ENCODE measurements at places on chromosomes 6 and 20. TPM values are rescaled to one million over a fixed set of nuclear protein-coding genes. Genes with fewer than 3 reads are reported as not detected.
A peak's percentile ranks its signal among the peaks of the same experiment; 100 is the strongest.

Gene HLA-F
- 71.2 TPM for total RNA-seq

DNA sequence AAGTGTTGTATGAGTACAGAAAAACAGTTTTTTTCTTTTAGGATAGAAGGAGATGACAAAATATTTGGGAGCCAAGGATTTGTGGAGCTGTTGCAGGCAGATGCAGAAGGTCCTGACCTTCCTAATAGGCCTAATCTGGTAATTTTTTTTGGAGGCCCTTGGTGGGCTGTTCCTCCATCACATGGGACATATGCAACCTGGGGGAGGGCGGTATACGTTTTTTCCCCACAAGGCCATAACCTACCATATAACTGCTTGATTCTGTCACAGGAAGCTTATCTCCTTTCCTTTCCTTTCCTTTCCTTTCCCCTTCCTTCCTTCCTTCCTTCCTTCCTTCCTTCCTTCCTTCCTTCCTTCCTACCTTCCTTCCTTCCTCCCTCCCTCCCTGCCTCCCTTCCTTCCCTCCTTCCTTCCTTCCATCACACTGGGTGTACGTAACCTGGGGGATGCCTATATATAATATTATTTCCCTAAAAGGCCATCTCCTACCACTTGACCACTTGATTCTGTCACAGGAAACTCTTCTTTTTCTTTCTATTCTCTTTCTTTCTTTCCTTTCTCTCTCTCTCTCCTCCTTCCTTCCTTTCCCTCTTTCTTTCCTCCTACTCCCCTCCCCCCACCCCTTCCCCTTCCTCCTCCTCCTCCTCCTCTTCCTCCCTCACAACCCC is 185.0 kb upstream of the KCNK16 start:
- DNase-seq = no peak

Gene SLC22A16
- 0.22 TPM for total RNA-seq

DNA sequence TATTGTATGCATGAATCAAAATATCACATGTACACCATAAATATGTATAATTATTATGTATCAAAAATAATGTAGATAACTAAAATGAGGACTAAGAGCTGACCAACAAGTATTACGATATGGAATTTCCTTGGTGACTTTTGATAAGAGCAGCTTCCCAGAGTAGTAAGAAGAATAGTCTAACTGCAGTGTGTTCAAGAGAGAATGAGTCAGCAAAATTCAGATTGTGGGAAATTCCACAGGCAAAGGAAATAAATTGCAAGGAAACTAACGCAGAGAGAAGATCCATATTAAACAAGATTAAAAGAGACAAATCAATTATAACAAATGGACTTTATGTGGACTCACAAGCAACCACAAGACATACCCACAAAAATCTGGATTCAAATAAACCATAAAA is 26.4 kb downstream of the FRK start:
- no peak for DNase-seq

- no peak for DNase-seq
Observed at GRCh38 chr6:20542927-20543602, 8.8 kb downstream of the CDKAL1 start.

GRCh38 chr6:134343066-134343465 is 25.2 kb upstream of the SGK1 start:
- no peak for DNase-seq

Gene GGTLC1
- total RNA-seq = not detected

DNA sequence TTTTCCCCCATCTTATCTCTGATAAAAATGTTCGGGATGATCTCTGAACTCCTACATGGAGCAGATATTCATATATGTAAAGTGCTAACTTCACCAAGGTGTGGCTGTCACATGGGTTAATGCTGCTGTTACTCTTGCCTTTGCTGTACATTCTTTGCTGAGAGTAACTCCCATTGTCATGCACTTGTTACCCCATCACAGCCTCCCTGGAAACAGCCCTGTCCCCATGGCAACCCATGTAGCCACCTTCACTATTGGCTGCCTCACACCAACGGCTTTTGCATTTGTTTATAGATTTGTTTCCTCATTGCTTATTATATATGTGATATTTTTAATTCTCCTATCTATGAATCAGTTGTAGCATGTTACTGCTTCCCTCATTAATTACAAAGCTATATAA is 17.3 kb upstream of the IBTK start:
- no peak for DNase-seq

- DNase-seq = no peak
Observed at GRCh38 chr20:44494681-44495080, 19.0 kb downstream of the TTPAL start.

DNA sequence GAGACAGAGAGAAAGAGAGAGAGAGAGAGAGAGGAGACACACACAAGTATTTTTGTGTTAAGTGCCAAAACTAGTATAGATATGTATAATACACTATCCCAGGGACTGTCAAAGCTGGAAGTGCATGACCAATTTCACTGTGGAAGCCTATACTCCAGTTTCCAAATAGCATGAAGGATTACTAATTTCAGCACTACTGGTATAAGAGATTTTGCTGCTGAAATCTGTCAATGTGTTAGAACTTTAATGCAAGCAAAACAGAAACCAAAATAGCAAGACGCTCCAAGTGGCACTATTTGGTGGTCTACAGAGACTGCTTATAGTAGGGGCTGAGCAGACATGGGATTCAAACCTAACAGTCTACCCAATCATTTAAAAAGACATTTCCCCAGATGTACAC is 284.8 kb downstream of the BTBD9 start:
- DNase-seq = no peak

DNA sequence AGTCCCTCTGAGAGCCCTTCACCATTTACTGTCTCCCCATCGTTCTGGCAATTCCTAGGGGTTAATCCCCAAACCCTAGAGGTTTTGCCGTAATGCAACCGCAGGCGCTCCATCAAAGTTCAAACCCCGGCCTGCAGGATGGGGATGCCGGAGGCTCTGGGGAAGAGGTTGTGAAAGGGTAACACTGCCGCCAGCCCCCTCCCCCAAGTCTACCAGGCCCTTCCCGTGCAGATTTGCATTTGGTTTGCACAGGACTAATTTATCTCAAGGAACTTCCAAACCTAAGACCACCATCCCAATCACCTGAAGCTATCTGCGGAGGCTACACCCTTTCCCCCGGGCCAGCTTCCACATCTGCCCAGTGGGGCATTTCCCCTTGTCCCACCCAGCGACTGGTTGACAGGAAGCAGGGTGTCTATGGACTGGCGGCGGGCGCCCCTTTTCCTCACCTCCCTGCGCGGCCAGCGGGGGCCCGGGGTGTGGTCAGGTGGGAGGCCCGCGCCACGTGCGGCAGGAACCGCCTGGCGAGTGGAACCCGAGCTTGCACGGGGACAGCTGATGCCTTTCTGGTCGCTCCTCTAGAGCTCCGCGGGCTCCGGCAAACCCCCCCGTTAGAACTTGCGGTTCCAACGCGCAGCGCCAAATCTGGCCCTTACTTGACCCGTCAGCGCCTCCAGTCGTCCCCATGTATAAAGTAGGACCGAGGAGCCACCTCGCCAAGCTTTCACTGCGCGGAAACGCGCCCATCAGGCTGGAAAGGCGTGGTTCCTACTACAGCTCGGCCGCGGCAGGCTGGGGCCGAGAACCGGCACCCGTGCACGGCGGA is 9.4 kb upstream of the SLC4A11 start:
- no peak for DNase-seq

DNA sequence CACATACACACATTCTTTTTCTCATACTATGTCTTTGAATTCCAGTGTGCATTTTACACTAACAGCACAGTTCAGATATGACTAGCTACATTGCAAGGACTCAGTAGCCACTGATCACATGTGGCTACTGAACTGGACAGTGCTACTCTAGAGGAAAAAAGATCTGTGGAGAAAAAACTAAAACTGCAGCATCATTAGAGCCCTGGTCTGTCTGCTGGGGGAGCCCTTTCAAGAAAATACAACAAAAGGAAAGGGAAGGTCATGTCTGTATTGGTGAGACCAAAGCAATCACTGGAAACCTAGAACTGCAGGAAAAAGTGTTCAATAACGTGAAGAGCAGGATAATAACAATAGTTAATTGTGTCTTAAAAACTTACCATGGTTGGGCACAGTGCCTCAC is 132.3 kb upstream of the JARID2 start:
- no peak for DNase-seq

Gene MLN
- total RNA-seq = not detected

GRCh38 chr6:107661291-107661690 is 162.8 kb downstream of the SCML4 start:
- no peak for DNase-seq

Gene ADAT2
- 9.7 TPM for total RNA-seq

Gene KIF13A
- 72.8 TPM for total RNA-seq

DNA sequence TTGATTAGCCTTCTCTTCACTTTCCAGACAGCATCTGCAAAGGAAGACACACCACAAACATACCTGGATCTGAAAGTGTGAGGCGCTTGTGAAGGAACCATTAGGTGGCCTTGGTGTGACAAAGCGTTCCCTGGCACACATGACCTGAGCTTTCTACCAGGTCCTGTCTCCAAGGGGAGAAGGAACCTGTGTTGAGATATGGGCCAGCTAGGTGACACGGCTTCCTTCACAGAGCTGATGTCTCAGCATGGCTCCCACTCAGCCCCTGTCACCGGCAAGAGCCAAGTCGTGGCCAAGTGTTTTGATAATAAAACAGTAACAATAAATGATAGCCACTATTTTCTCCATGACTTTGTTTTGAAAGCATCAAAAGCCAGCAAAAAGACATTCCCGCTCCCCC is 20.3 kb upstream of the TAGAP start:
- DNase-seq = no peak

DNA sequence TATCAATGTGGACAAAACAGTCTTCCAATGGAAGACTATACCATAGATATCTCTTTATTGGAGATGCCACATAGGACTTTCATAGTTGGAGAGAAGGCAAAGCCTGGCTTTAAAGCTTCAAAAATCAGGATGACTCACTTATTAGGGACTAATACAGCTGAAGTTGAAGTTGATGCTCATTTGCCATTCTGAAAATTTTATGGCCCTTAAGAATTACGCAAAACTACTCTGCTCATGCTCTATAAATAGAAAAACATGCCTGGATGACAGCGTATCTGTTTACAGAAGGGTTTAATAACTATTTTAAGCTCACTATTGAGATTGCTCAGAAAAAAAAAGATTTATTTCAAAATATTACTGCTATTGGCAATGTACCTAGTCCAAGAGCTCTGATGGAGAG is 155.5 kb upstream of the DST start:
- DNase-seq = no peak

DNA sequence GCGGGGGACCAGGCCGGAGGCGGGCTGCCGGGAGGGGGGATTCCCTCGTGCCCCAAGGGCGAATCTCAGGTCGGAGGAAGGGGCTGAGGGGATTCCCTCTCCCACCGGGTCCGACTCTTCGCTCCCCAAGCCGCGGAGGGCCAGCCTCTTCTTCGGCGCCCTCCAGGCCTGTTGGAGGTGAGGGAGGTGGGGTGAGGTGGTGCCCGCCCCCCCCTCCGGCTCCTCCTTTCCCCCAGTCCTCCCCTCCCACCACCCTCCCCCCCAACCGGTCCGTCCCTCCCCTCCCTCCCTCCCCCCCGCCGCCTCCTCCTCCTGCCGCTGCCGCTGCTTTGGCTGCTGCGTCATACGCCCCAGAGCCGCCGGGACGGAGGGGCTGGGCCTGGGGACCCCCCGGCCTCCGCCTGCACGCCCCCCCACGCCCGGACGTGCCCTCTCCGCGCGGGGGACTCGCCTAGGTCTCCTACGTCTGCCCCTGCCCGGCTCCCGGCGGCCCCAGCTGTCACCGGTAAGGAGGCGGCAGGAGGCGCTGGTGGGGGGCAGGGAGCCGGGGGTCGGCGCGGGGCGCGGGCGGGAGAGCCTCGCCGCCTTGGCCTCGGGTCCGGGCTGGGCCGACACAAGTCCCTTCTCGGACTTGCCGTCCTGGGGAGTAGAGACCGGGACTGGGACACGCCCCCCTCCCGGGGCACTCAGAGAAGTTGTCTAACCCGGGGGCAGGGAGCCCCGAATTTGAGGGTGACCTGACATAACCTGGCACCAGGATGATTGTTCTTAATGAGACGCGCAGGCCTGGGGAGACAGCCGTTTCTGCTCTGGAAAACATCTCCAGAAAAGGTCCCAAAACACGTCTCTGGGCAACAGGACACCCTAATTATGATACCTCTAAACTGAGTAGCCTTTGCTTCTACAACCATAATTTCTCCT is at the start of gene PHF1:
Gene PHF1 (plus strand): TSS at position 304 of the 921 bp plus-strand sequence. CDS start 1,250 bp downstream, outside the sequence.
- peak; percentile 86 for DNase-seq

Gene SOBP
- 18.5 TPM for total RNA-seq

Gene GPX5
- total RNA-seq = not detected

Gene ETV7
- 6.7 TPM for total RNA-seq

DNA sequence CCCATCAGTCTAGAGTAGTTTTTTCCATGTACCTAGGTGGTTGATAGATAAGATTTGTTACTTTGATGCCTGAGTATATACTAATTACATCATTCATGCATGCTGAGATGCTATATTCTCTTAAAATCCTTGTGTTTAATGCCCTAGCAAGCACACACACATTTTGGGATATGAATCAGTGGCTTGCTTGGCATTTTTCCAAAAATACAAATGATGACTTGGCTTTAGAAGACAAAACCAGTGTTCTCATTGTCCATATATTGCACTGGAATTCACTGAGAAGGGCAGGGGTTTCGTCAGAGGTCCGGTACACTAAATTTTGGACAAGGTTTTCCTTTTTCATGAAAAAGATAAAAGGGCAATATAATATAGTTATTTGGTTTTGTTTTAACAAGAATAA is 24.9 kb downstream of the GTPBP2 start:
- DNase-seq = no peak

DNA sequence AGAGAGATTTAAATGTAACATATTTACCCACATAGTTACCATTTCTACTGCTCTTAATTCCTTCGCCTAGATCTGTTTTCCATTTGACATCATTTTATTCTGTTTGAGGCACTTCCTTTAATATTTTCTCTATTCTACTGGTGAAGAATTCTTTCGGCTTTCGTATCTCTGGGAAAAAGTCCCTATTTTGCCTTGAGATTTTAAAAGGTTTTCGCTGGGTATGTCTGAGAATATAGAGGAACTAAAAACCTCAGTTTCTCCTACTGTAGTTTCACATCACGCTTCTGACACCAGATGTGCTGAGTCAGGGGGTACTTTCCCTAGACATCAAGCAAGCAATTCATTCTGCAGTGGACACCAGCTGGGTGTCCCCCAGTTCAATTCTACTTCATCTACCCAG is 61.7 kb downstream of the E2F3 start:
- DNase-seq = no peak

Gene NTSR1
- total RNA-seq = 0.09 TPM

Gene MROH8
- total RNA-seq = 5.2 TPM

DNA sequence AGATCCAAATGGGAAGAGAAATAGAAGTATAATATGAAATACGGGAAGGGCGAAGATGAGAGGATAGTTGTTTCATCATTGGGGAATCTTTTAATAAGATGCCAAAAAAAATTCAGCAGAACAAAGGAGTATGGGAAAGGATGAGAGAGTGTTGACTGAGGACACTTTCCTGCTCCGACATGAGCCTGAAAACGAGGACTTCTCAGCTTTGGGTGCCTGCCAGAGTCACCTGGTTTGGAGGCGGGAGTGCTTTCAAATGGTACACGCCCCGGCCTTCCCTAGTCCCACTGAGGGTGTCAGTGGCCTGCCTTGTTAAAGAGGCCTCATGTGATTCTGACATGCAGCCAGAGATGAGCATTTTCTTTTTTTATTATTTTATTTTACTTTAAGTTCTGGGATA is 250.9 kb downstream of the ANKRD60 start:
- DNase-seq = peak; percentile 77

- DNase-seq = no peak
Observed at GRCh38 chr6:22026164-22026678, 270.6 kb downstream of the PRL start.

GRCh38 chr6:109820706-109821350 is 129.7 kb downstream of the FIG4 start:
- DNase-seq = no peak
